Fibroblast of lung (primary cell): ENCODE measurements at places on chromosomes 4 and X. TPM values are rescaled to one million over a fixed set of nuclear protein-coding genes. Genes with fewer than 3 reads are reported as not detected.

DNA sequence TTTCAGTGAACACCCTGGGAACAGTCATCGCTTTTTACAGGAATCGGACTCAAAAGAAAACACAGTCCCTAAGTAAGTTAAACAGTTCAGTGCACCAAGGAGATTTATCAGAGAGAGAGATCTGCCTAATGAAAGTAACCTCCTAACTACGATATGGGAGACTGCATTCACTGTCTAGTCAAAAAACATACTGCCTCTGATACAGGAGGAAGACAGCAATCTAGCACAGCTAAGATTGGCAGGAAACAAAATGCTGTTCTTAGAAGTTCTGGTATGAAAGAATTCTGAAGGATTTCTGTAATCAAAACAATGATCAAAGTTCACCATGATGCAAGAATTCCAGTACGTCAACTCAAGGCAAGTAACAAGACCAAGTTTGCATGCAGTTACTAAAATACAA is 92.8 kb downstream of the MAML3 start:
- peak; percentile 64 for DNase-seq

DNA sequence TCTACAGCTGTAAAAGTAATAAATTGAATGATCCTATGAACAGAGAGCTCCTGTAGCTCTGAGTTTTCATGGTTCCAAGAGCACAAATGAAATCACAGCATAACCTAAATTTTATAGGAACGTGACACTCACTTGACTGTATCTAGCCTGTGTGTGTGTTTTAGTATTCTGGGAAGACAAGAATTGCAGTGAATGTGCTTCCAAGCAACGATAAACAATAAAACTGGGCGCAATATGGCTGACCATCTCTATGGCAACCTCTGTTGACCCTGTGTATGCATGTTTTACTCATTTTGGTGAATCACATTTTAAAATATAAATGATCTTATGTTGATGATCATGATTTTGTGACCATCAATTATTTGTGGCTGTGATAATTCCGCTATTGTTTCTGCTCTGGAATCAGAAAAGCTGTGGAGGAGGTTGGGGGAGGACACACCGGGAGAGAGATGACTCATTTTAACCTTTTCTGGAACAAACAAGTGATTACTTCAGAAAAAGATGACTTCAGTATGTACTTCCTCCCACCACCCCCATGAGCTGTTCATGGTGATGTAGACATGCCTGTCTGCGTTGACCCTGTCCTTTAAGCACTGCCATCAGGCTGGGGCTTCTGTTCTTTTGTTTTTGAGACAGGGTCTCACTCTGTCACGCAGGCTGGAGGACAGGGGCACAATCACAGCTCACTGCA is 31.8 kb downstream of the USP11 start:
- DNase-seq, result peak; percentile 11

DNA sequence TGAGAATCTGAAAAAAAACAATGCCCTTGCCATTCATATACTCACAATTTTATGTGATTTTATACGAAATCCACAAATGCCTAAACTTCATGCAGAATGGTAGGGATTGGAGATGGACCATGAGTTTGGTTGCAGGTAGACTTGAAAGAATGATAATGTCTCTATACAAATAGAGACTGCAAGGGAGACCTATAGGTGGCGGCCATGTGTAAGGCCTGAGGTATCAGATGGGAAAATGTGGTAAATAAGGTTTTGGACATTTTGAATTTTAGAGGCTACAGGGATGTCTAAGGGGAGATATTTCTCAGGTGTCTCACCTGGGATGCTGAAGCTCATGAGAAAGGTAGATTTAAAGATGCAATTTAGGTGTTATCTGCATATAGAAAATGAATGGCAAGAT is 78.0 kb downstream of the GABRB1 start:
- DNase-seq, result no peak

DNA sequence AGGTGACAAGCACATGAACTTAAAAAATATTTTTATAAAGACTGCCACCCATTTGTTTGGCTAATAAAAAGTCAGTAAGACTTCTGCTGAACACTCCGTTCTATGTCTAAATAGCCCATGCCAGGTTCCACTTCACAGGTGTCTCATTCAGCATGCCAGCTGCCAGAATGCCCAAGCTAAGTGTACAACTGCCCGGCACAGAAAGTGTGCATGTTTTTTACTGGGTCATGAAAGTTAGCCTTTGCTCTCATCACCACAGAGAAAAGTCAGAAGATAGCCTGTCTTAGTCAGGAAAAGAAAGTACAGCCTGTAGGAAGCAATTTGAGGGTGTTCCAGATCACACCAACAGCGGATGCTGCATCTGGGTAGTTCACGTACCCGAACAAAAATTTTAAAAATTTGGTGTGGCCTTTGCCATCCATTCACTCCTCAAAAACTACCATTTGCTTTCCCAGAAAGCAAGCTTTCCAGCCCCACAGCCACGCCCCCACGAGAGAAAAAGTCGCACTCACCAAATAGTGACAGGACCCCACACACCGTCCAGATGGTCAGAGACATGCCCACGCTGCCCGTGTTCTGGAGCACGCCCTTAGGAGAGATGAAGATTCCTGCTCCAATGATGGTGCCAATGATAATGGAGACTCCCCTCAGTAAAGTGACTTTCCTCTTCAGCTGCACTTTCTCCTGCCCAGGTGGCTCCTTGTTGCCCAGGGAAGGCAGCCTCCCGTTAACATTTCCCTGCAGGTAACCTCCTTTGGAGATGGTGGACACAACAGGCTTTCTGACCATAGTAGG is 671 bp downstream of the SLC7A11 start:
- DNase-seq, result peak; percentile 45

DNA sequence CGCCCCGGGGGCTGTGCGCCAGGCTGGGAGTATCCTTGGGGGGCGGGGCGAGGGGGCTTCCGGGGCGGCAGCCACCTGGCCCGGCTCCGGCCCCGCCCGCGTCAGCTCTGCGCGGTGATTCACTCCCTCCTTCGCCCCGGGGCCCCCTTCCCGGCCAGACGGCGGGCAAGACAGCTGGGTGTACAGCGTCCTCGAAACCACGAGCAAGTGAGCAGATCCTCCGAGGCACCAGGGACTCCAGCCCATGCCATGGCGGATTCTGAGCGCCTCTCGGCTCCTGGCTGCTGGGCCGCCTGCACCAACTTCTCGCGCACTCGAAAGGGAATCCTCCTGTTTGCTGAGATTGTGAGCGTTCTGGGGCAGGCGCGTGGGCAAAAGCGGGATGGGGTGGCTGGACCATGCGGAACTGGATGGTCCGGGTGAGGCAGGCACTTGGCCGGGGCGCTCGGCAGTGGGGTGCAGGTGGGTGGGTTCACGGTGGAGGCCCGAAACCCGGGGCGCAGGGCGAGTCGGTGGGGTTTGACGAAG is at the start of gene PLP2:
TSS of gene PLP2 (plus strand) at position 147 of the 528 bp plus-strand sequence. CDS start at position 250, 103 bp downstream.
- peak; percentile 39 for DNase-seq

GRCh38 chrX:44432641-44433040 is 89.2 kb upstream of the EFHC2 start:
- DNase-seq, result peak; percentile 43

DNA sequence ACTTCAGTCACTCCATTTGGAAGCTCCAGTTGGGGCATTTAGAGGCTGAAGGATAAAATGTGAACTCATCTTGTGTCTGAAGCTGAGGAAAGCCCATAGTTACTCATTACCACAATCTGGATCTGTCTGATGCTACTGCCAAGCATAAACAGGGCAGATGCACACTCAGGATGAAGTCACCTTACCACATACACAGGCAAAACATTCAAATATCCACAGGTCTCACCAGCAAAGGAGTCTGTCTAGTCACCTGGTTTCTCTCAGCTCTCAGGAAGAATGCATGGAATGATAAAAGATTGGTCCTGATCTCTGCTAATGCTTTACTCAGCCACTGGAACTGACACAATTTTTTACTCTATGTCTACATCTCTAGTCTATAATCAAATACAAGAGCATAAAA is 13.0 kb upstream of the ODAPH start:
- peak; percentile 95 for DNase-seq

DNA sequence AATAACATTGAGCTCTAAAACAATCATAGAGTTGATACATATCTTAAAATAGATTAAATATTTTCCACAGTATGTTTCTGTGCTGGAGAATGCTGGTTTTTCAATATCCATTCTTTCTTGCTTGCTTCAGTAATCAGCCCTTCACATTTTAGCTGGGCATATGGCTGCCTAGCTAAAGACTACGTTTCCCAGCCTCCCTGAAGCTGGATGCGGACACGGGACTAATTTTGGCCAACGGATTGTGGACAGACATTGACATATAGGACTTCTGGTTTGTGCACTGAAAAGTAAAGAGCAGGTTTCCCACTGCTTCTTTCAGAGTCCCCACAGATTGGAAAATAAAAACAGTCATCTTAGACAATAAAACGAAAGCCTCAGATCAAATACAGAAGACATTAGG is 97.3 kb downstream of the COL25A1 start:
- no peak for DNase-seq

GRCh38 chr4:97665553-97665952 is 477.7 kb downstream of the STPG2 start:
- DNase-seq, result no peak

DNA sequence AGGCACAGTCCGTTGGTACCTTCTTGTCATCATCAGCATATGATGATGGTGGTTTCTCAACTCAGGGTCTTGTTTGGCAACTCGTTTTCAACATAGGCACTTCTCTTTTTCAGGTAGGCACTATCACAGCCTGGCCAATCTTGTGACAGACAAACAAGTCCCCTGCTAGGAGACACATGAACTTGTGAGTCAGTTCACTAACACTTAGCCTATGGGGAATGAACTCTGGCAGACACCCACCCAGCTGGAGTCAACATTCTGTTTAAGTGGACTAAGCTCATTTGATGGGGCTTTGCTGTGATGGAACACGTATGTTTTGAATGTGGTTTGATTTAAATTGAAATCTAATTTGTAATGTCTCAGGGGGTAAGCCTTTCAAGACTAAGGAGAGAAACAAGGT is 100.7 kb upstream of the MAMLD1 start:
- no peak for DNase-seq

DNA sequence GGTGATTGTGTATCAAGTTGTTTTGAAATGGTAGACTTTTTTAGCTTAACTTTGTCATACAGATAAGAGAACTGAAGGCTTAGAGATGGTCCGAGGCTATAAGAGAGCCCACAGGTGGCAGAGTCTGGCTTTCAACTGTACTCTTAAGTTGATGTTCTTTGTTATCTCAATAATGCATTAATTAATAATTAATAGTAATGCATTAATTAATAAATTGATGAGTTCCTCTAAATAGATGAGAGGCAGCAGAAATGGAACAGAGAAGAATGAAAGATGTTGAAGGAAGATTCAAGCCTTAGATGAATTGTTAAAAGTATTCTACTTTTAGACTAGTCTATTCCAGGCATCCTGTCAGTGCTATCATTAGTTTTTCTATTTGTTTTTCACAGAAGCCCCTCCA is 22.4 kb downstream of the NUDT9 start:
- no peak for DNase-seq

DNA sequence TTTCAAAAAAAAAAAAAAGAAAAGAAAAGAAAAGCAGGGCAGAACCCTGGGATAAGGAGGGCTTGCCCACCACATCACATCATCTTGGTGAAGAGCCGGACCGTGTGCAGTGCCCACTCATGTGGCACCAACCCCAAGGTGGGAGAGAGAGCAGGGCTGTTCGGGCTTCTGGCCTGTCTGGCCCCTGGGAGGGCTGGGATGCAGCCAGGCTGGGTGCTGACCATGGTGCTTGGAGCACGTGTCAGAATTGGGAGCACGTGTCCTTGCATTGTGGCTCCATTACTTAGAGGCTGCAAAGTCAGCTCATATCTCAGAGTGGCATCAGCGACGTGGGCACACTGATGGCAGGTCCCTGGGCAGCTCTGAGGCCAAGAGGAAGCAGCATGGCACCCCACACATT is 100.9 kb upstream of the AFAP1 start:
- no peak for DNase-seq

Gene TMEM271
- not detected in 2 replicates for total RNA-seq

Gene KLHL13
- 8.2 and 22.5 TPM in 2 replicates for total RNA-seq

Gene GPR50
- total RNA-seq, result not detected in 2 replicates

Gene ERVMER34-1
- under 0.01 TPM in 2 replicates for total RNA-seq

Gene PPARGC1A
- 4.4 and 6.9 TPM in 2 replicates for total RNA-seq

Gene VSIG4
- total RNA-seq, result not detected in 2 replicates
